Frontal cortex (tissue), 4 donors: ENCODE measurements at places on chromosomes 5 and 9.

- no peak for DNase-seq
These were observed 424.0 kb upstream of the CCNH start for GRCh38 chr5:87836696-87837095.

DNA sequence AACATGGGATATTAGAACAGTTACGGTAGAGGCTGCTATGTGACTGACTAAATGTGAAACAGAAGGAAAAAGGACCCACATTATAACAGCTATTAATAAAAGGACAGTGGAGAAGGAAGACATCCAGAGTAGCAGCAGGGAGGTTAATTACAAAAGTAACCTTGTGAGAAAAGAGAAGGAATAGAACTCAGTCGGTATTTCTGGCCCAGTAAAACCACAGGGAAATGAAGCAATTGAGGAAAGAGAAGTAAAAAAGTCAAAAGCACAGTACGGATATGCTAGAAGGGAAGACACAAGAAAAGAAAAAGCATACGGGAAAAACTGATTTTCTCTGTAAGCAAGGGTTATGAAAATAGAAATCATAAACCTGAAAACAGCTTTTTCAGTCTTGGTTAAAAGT lies 164.7 kb downstream of the RFX3 start:
- no peak for DNase-seq

GRCh38 chr9:121670431-121670830 lies 19.0 kb downstream of the DAB2IP start:
- DNase-seq: no peak

DNA sequence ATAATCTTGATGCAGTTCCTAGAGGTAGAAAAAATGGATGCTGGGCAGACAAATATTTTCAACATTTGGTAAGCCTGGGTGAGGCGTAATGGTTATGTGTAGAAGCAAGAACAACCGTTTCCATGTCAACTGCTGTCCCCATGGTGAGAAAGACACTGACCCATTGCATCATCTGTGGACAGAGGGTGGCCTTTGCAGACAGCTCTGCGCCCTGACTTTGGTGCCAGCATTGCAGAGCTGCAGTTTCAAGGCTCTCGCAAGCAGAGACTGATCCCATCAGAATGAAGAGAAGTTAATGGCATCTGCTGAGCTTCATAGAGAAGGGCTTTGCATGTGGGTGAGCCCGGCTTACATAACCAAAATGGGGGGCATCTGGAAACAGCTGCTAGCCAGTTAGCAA lies 179.0 kb upstream of the ADRA1B start:
- no peak for DNase-seq

GRCh38 chr5:179327021-179327735 lies 18.1 kb downstream of the ADAMTS2 start:
- DNase-seq: no peak

GRCh38 chr9:89243296-89244061 lies 64.9 kb upstream of the SHC3 start:
- DNase-seq: no peak

DNA sequence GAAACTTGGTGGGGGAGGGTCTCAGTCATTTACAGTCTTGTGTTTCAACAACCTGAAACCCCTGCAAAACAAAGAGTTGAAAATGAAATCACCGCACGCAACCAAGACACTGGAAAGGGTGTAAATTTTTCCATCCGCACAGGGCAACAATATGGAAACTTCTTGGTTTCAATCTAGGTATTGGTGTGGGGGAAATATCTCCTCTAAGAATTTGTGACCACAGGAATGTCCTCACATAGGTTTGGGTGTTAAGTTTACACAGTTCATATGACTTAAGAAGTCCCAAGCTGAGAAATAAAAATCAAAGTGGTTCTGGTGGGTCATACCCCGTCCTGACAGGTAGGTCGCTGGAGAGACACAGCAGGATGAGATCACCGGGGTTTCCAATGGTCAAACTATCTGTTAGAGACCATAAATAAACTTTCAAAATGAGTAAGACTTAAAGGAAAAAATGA lies 51.9 kb upstream of the PIP5K1B start:
- no peak for DNase-seq

- no peak for DNase-seq
These were observed 68.6 kb downstream of the NLN start for GRCh38 chr5:65790371-65791163.

DNA sequence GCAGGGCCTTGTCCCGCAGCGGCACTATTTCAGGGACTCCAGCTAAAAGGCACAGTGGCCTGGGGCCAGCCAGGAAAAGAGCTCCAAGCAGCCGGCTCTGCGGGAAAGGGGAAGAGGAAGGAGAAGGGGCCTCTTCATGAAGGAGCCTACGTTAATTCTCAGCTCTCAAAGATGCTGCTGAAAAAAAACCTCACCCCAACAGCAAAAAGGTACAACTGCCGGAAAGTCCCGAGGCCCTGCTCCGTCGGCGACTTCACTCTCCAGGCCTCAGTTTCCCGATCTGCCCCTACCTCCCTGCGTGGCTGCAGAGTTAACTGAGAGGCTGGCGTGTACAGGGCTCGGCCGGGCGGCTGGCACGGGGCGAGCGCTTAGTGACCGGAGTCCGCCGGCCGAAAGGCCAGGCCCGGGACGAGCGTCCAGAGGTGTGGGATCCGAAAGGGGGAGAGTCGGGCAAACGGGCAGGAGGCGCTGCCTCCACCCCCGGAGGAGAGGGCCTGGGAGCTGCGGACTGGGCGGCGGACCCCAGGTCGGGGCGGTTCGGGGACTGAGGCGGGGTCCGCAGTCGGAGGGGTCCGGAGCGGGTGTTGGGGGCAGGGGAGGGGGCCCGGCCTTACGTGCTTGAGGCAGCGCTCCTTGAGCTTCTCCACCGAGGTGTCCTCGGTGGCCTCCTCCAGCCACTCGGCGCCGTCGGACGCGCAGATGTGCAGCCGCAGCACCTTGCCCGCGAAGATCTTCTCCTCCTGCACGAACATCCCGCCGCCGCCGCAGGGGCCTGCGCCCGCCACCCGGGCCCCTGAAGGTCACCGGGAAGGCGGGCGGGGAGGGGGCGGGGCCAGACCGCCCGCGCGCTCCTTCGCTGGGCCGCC lies 529 bp downstream of the UBAC1 start:
- no peak for DNase-seq

GRCh38 chr9:5650356-5651105 lies 21.6 kb downstream of the RIC1 start:
- no peak for DNase-seq

DNA sequence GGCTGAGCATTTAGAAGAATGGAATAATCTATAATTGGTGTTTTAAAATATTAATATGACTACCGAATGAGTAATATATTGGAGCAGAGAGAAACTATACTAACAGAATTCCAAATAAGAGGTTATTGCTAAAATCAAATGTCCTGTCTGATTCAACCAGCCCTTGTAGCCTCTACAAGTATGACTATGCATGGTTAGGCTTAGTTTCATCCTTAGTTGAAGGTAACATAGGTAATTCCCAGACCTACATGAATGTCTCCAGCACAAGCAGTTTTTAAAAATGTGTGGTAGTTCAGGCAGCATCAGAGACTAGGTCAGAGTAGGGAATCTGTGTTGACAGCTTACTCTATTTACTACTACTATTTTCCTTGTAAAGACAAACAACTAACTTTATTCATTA lies 51.7 kb upstream of the SLC27A6 start:
- no peak for DNase-seq

DNA sequence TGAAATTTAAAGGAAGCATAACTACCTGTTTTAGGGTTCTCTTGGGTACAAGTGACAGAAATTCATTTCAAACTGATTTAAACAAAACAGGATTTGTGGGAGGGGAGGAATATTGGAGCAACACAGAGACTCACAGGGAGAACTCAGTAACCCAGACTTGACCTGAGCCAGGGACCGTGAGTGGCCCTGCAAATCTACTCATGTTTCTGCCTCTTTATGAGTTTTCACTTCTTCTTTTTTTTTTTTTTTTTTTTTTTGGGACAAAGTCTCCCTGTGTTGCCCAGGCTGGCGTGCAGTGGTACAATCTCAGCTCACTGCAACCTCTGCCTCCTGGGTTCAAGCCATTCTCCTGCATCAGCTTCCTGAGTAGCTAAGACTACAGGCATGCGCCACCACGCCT lies 405.6 kb upstream of the ZNF608 start:
- no peak for DNase-seq

- no peak for DNase-seq
These were observed 104.1 kb downstream of the ROR2 start for GRCh38 chr9:91845879-91846278.

GRCh38 chr5:71872311-71872864 lies 153.3 kb downstream of the CARTPT start:
- no peak for DNase-seq

GRCh38 chr5:36389245-36389644 lies 87.5 kb upstream of the RANBP3L start:
- no peak for DNase-seq

DNA sequence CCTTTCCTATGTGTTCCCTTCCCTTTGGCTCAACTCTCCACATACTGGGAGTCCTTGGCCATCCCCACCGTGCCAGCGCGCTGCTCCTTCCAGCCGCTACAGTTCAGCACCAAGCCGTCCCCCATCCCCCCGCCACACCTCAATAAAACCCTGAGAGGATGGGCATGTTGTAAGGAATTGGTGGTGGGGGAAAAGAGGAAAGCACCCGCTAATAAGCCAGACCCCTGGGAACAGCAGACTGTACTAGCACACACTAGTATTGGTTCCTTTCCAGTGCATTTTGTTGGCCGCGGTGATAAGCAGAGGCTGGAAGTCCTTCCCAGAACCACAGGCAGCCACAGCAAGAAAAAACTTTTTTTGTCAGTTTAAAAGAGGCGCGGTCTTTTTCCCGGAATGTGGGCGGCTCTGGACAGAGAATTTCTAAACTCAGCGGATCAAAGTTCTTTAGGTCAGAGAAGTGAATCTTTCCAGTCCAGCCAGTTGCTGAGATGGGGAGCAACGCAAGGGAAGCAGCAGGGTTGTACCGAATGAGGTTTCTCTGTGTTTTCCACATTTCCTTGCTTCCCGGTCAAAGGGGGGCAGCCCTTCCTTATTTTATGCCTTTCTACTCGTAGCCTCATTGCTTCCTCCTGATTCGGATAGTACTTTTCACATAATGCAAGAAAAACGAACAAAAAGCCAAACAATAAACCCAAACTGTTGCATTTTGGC lies 2.1 kb downstream of the CHSY3 start:
- peak; percentile 25 for DNase-seq

- no peak for DNase-seq
These were observed 1.1 kb upstream of the DNAJB5 start for GRCh38 chr9:34988218-34989002.

DNA sequence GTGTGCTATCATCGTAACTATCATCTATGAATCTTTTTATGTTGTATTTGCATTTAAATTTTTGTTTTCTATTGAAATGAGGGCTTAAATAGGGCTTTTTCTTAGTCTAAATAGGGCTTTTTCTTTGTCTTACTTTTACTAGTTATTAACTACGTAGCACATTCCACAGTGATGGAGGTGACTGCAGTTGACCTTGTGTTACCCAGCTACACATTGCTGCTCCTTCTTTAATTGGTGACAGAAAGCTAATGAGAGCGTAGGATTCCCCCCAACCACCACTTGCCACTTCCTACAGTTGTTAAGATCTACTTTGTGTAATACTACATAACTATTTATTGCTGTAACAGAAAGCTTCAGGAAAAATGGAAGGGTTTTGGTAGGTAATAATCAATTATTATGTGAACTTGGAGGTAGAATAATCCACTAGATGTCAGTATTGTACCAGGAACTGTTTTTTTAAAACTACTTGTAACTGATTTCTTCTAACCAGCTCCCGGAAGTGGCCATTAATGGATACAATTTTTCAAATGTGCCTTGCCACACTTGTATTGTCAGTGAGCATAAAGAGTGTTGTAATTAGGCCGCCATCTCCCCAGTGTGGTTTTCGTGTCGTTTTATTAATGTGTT lies 18.0 kb downstream of the MTRR start:
- no peak for DNase-seq

DNA sequence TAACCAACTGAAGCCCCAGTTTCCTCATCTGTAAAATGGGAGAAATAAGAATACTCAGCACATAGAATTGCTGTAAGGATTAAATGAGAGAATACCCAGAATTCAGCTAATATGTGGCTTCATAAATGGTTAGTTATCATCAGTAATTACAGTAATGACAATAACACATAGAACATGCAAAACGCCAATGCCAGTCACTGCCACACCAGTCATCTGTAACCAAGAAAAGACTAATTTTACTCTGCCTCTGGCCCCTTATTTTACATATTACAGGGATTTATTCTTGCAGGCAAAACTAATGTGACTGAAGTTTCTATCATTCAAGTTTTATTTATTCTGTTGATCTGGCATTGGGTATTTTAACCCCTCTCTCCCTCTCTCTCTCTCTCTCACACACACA lies 46.5 kb downstream of the EBF1 start:
- no peak for DNase-seq

GRCh38 chr5:56648460-56649034 lies 166.8 kb upstream of the MAP3K1 start:
- DNase-seq: no peak

DNA sequence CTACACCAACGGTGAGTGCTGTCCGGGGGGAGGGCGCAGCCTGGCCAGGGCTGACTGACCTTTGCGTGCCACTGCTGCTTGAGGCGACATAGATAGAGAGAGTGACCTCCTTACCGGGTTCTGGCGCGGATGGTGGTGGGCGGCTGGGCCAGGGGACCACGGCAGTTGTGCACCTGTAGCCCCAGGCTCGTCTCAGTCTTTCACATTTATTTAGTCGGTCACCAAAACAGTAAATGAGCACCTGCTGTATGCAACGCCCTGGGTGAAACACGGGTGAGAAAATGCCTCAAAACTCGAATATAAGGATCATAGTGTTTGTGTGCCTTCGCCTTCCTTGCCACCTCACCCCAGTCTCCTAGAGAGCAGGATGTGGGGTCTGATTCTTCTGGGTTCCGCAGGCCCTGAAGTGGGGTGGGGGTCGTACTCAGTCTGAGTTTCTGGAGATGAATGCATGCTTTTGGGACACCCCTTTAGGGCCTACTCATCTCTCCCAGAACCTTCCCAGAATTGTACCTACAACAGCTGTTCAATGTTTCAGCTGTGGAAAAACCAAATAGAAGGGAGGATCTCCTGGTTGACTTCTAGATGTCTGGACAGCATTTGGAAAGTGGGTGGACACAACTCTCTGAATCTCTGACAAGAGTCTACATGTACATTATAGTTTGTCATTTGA lies 714 bp downstream of the SEC24A start:
- DNase-seq: peak; percentile 14

DNA sequence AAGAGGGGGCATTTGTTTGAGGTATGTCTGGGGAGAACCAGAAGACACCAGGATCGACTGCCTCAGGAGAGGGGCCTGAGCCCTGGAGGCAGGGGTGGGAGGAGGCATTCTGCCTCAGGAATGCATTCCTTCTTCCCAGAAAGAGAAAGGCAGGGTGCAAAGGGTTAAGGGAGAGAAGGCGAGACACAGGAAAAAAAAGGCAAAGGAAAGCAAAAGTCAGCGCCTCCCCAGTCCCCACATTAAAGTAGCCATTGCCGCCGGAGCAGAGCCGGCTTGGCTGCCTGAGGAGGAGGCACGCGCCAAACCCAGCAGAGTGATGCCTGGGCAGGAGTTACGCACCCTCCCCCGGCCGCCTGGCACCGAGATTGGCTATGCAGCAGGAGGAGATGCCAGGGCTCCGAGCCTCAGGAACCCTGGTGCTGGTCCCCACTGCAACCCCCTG lies 123.8 kb upstream of the PHYKPL start:
- DNase-seq: peak; percentile 59

- DNase-seq: no peak
These were observed 2.8 kb upstream of the TIFAB start for GRCh38 chr5:135454946-135455345.
